Hair follicular keratinocyte (primary cell): ENCODE measurements at places on chromosomes 16 and 17. TPM values are rescaled to one million over a fixed set of nuclear protein-coding genes. Genes with fewer than 3 reads are reported as not detected.

Gene SLC35G6
- not detected in 2 replicates for total RNA-seq

Gene RBFOX1
- not detected in 2 replicates for total RNA-seq

Gene ANKRD40CL
- total RNA-seq, result not detected in 2 replicates

Gene BBS2
- total RNA-seq, result 30.8 and 60.3 TPM in 2 replicates

Gene CLEC18A
- total RNA-seq, result 0.08 and 0.16 TPM in 2 replicates

Gene KCNH6
- not detected in 2 replicates for total RNA-seq

Gene CYTH1
- 22.1 and 23.5 TPM in 2 replicates for total RNA-seq
